ENCODE measurements at places on chromosomes 3 and 15. TPM values are rescaled to one million over a fixed set of nuclear protein-coding genes. Genes with fewer than 3 reads are reported as not detected.

The ARPP21 gene
- total RNA-seq: not detected

The MASP1 gene
- 129 TPM for total RNA-seq

The RBP2 gene
- not detected for total RNA-seq

The FANCD2OS gene
- not detected for total RNA-seq

The TRPM1 gene
- total RNA-seq: not detected

The EPHB3 gene
- 1.6 TPM for total RNA-seq

The ALPK3 gene
- total RNA-seq: 132 TPM

Measured in Right ventricle myocardium inferior (tissue), 1 donor.